ENCODE measurements at places on chromosomes 4 and X. TPM values are rescaled to one million over a fixed set of nuclear protein-coding genes. Genes with fewer than 3 reads are reported as not detected.

The TBX22 gene
- not detected for total RNA-seq

The TBC1D19 gene
- 4.0 TPM for total RNA-seq

The RASSF6 gene
- 1.1 TPM for total RNA-seq

The SEPSECS gene
- 2.5 TPM for total RNA-seq

The DNAAF6 gene
- not detected for total RNA-seq

The XAGE1A gene
- not detected for total RNA-seq

All from A549 treated with RU486 at 1 μM for 4 hours (cell line).